Motor neuron (in vitro differentiated cells): ENCODE measurements at places on chromosomes 5 and 9. TPM values are rescaled to one million over a fixed set of nuclear protein-coding genes. Genes with fewer than 3 reads are reported as not detected.
A peak's percentile ranks its signal among the peaks of the same experiment; 100 is the strongest.

GRCh38 chr9:127034691-127035090 lies 87.7 kb downstream of the ANGPTL2 start:
- ATAC-seq = no peak

GRCh38 chr5:164355267-164355830 lies 849.9 kb downstream of the MAT2B start:
- ATAC-seq = no peak

DNA sequence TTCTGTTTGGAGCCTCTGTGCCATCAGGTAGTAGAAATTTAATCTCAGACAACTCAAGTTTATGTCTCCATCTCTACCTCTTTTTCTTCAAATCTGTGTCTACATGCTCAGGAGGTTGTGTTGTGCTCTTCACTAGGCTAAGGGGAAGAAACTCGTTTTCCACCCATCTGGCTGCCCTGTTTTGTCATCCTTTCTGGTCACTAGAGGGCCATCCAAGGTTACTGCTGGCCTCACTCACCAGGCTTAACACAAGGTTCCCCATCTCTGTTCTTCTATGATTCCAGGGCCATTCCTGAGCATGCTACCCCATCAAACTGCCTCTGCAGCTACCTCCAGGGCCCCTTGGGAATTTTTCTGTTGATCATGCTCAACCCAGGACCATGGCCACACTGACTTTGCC lies 213.3 kb upstream of the FBXL7 start:
- ATAC-seq = peak; percentile 20

DNA sequence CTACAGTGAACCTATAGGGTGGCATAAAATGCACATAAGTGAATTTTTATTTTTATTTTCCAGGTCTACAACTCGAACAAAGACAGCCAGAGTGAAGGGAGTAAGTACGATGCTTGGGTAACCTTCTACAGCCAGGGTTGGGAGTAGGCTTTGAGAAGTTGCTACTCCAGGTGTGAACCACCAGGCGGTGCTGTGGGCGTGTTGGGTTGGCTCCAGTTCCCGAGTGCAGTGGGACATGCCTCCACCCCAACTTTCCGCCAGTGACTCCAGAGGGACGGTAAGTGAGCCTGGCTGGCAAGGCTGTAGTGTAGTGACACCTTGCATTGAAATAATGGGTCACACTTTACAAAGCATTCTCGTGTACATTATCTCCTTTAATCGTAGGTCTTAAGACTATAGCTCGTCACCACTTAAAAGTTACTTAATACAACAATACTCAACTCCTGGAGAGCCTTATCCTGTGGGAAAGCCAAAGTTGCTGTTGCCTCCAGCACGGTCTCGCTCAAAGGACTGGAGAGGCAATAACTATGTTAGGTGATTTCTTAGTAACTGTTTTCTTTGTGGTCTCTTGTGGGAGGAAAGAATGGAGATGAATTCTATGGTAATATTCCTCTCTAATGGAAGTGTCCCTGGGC lies 244.0 kb downstream of the ARHGAP26 start:
- no peak for ATAC-seq

GRCh38 chr5:40514976-40515375 lies 164.7 kb upstream of the PTGER4 start:
- ATAC-seq = no peak

- ATAC-seq = no peak
Measured at GRCh38 chr5:93281980-93282772, 298.8 kb downstream of the NR2F1-AS1 start.

GRCh38 chr5:128082551-128083032 lies 974 bp upstream of the SLC12A2 start:
- ATAC-seq = peak; percentile 5

GRCh38 chr9:78470216-78470615 lies 173.3 kb downstream of the PSAT1 start:
- ATAC-seq = no peak

G3BP1 gene
- total RNA-seq = 73.1 and 73.6 TPM in 2 replicates

DNA sequence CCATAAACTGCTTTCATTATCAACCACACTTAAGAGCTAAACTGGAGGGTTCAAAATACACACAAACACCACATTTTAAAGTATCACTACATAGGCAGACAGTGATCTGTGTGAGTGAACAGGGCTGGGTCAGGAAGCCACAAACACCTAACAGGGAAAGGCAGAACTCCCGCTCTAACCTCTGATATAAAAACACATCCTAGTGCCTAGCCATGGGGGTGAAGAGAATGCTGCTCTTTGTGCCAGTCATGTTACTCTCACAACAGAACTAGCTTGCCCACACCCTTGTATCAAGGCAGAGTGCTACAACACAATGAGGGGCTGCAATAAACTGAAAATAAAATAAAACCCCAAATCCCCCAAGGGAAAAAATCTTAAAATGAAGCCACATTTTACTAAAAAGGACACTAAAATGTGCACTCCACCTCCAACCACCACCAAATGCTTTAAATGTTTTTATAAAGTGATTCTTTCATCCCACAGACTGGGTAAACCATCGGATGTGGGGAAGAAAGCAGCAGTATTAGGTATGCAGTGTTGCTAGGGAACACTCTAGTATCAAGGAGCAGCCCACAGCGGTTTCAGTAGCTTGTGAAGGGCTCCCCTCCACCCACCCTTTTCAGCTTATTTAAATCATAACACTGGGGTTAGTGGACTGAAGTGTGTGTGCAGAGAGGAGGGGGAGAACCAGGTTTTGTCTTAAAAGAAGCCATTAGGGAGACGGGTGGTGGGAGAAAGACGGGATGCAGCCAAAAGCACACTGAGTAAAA lies 64.5 kb downstream of the TMEM161B start:
- ATAC-seq = peak; percentile 100

ANKRD34B gene
- total RNA-seq = 0.16 and 0.27 TPM in 2 replicates

DNA sequence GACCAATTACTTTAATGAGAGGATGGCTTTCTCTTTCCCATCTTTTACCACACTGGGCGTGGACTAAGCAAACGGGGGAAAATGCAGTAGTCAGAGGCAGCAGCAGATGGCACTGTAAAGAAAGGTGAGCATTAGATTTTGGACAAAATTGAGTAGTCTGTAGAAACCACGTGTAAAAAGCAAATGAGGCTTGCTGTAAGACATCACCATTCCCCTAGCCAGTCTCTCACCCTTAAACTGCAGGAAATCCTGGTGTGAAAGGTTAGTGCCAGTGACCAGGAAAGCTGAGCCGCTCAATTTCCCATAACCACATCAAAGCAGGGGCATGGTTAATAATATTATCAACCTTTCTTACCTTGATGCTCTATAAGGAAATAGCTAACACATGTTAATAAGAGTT lies 31.8 kb downstream of the SPATA31C2 start:
- ATAC-seq = peak; percentile 87

DNA sequence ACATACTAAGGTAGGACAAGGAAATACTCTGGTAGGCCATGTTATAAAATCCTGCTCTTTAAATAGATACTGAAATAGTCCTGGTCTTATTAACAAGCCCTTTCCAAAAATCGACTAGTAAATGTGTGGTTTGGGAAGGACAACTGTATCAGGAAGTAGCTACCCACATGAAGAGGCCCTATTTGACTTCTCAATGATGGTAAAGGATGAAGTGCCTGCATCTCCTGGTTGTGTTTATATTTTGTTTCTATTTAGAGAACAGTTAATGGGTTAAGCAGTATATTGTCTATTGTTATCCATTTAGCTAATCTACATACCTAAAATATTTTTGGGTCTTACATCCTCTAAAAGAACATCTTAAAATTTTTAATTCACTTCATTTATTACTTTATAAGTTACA lies 12.5 kb downstream of the GDF9 start:
- no peak for ATAC-seq

SV2C gene
- total RNA-seq = 14.3 and 17.0 TPM in 2 replicates

DNA sequence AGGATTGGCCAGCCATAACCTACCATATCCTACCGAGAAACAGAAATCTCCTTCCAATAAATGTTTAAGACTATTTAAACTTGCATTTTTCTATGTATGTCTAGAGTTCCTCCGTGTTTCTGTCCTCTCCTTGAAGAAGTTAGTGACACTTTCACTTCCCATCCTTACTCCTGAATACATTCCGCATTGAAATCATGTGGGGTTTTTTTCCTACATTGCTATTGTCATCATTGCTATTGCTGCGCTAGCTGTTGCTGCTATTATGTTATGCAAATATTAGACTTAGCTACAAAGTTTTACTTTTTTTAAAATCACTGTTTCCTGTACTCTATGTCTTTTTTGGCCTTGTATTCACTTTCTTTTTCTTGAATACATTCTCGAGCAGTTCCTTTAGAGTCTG lies 83.3 kb upstream of the NEK6 start:
- no peak for ATAC-seq

SPATA31D4 gene
- total RNA-seq = 0.19 and 0.58 TPM in 2 replicates

DNA sequence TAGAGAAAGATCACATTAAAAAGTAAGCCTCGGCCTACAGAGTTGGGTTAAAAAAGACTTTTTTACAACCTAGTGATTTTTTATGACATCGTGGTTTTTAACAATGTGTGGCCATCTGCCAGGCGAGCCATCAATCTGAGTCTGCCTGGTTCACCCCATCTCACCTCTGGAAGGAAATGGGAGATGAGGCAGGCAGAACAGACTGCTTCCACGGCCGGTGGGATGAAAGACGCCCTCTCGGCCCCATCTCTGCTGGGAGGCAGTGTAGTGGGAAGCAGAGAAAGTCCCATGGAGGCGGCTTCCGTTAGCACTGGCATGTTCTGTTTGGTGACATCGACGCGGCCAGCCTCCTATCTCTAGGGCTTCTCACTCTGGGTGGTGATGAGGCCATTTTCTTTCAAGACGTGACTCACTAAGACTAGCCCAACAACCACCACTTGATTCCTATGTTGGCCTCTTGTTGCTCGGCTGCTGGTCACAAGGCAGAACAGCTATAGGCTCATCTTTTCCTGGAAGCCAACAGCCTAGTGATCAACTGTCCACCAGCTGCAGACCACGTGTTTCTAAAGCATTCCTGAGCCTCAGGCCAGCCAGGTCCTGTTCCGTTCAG lies 132.4 kb upstream of the OTULINL start:
- ATAC-seq = peak; percentile 72

AGXT2 gene
- total RNA-seq = 0.13 and 0.14 TPM in 2 replicates

CAVIN4 gene
- 4.3 and 4.9 TPM in 2 replicates for total RNA-seq

PDLIM4 gene
- 4.8 and 7.0 TPM in 2 replicates for total RNA-seq

GRCh38 chr5:956941-957747 lies 51.5 kb upstream of the NKD2 start:
- no peak for ATAC-seq

ELOVL7 gene
- total RNA-seq = 0.21 and 0.50 TPM in 2 replicates

BAAT gene
- total RNA-seq = 0.22 and 0.31 TPM in 2 replicates

MAMDC2 gene
- total RNA-seq = 0.30 and 0.38 TPM in 2 replicates

DNA sequence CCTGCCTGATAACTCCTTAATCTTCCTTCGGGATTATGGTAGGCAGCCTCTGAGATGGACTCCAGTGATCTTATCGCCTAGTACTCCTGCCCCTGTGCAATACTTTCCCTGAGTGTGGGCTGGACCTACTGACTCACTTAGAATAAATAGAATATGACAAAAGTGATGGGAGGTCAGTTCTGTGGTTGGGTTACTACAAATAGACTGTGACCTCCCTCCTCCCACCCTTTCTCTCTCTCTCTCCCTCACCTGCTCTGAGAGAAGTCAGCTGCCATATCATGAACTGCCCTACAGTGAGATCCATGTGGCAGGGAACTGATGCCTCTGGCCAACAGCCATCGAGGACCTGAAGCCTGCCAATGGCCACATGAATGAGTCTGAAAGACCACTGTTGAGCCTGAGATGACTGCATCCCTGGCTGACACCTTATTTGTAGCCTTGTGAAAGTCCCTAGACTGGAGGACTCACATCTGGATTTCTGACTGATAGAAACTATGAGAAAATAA lies 31.7 kb downstream of the NRG2 start:
- peak; percentile 67 for ATAC-seq

SARDH gene
- 2.1 and 2.8 TPM in 2 replicates for total RNA-seq

- ATAC-seq = no peak
Measured at GRCh38 chr5:56550227-56550626, 265.1 kb upstream of the MAP3K1 start.

- ATAC-seq = no peak
Measured at GRCh38 chr9:91291866-91292265, 69.9 kb downstream of the AUH start.

DNA sequence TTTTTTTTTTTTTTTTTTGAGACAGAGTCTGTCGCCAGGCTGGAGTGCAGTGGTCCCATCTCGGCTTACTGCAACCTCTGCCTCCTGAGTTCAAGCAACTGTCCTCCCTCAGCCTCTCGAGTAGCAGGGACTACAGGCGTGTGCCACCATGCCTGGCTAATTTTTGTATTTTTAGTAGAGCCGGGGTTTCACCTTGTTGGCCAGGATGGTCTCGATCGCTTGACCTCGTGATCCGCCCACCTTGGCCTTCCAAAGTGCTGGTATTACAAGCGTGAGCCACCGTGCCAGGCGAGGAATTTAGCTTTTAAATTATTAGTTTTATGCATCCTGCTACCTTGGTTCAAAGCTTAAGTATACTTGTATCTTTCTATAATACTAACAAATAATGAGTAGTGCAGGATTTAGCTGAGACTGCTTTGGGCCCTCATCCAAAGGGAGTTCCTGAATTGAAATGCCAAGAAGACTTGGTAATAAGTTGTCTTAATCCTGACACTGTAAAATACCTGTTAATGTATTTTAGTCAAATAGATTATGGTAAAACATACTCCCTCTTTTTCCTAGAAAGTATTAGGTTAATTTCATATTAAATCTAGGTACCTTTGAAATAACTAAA lies 5.0 kb downstream of the CDC42SE2 start:
- no peak for ATAC-seq

XRCC4 gene
- total RNA-seq = 12.1 and 12.2 TPM in 2 replicates

GMCL2 gene
- not detected in 2 replicates for total RNA-seq

GRCh38 chr5:9063615-9064245 lies 482.1 kb downstream of the SEMA5A start:
- ATAC-seq = no peak

DNA sequence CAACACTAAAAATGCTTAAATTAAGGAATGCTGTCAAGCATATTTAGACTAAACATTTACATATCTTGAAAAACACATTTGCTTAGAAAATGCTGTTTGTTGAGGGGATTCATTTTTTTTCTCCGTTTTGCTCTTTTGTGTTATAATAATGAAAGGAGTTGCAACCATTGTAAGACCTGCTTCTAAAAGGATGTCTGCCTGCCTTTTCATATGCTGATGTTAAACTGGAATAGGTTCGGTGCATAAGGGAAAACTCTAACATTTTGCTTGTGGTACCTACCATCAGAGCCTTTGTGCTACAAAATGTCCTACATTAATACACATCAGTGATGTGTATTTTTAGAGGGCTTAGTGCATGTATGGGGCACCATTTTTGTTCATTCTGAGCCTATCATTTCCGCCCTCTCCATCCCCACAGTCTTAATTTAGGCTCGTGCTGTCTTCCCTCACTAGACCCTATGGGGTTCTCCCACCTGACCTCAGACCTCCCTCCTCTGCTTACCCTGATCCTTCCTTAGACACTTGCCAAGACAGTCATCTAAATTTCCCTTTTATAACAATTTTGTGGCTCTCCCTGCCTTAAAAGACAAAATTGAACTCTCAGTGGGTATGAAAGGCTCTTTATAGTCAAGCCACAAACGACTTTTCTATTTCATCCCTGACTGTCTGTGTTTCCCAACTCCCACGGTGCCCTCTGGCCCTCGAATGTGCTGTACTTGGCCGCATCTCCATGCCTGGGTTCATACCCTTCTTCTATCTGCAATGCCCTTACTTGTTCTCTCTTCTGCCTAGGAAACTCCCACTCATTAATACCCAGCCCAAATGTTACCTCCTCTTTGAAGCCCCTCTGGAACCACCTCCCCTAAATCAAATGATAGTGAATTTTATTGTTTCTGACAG lies 61.2 kb downstream of the CMYA5 start:
- ATAC-seq = no peak

- no peak for ATAC-seq
Measured at GRCh38 chr5:149693482-149693881, 36.6 kb upstream of the PPARGC1B start.
